ENCODE measurements at places on chromosomes 6 and 20. TPM values are rescaled to one million over a fixed set of nuclear protein-coding genes. Genes with fewer than 3 reads are reported as not detected.

The RIN2 gene
- 59.2 TPM for total RNA-seq

The C6orf15 gene
- not detected for total RNA-seq

The AP5S1 gene
- 23.0 TPM for total RNA-seq

The F13A1 gene
- not detected for total RNA-seq

The RAET1E gene
- 2.2 TPM for total RNA-seq

The TRIM31 gene
- not detected for total RNA-seq

The HLA-DMA gene
- total RNA-seq = 4.7 TPM

The ZC3H12D gene
- total RNA-seq = 0.15 TPM

The PROKR2 gene
- not detected for total RNA-seq

The ADGRF1 gene
- not detected for total RNA-seq

The PRDM13 gene
- not detected for total RNA-seq

The MCCD1 gene
- total RNA-seq = not detected

The SLC17A3 gene
- total RNA-seq = not detected

The ENPP3 gene
- total RNA-seq = 0.15 TPM
